ENCODE measurements at places on chromosomes 1 and 21. TPM values are rescaled to one million over a fixed set of nuclear protein-coding genes. Genes with fewer than 3 reads are reported as not detected.

DNA sequence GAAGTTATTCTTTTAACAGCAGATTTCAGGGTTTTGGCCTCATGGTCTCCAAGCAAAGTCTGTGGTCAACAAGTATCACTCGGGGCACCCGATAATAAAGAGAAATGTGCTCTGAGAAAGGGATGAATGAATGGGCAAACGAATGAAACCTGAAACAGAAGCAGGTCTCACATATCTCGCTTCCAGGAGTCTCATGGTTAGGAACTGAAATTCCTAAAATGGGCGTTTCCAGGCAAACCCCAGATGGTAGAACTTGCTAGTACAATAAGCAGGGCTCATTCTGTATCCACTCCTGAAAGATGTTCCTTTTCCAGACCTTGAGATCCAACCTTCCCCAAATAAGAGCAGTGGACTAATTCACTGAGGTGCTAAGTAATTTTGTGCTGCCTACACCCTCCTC lies 87.2 kb downstream of the LAMC2 start:
- H3K27me3 ChIP-seq = no peaks in the 10 kb centered on the region
- H3K27ac ChIP-seq = peak overlapping the region; percentile 96

The MAST2 gene
- total RNA-seq = 19.1 TPM

GRCh38 chr1:168170564-168171508 lies 7.9 kb upstream of the TIPRL start:
- no peaks in the 10 kb centered on the region for H3K27me3 ChIP-seq
- H3K4me1 ChIP-seq = no peaks in the 10 kb centered on the region
- no peaks in the 10 kb centered on the region for H3K36me3 ChIP-seq
- H3K4me3 ChIP-seq = no peak overlapping the region
- H3K27ac ChIP-seq = no peak overlapping the region

DNA sequence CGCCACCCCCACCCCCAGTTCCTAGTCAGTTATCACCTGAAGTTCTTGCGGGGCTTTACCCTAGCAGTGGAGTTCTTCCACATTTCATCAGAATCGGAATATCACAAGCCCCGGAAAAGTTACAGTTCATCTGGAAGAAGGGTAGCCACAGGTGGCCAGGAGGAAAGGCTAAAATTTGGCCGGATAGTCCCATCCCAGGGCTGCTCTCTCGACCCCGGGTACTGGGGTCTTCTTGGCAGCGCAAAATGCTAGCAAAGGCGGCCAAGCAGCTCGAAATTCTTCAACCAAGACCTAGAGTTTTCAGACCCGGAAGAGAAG lies 7.9 kb downstream of the HLX start:
- peaks cover 6% of the 10 kb centered on the region for H3K4me1 ChIP-seq
- H3K27ac ChIP-seq = no peak overlapping the region
- peaks cover 9% of the 10 kb centered on the region for H3K27me3 ChIP-seq
- H3K4me3 ChIP-seq = peak overlapping the region; percentile 39
- peaks cover 35% of the 10 kb centered on the region for H3K36me3 ChIP-seq
- no peak for DNase-seq

GRCh38 chr1:239545466-239545865 lies 159.1 kb downstream of the CHRM3 start:
- no peak overlapping the region for H3K27ac ChIP-seq
- no peaks in the 10 kb centered on the region for H3K36me3 ChIP-seq
- no peak for DNase-seq
- no peak overlapping the region for H3K4me3 ChIP-seq
- H3K4me1 ChIP-seq = no peaks in the 10 kb centered on the region
- H3K27me3 ChIP-seq = no peaks in the 10 kb centered on the region

GRCh38 chr1:248417854-248418253 lies 15.0 kb downstream of the OR2T1 start:
- no peaks in the 10 kb centered on the region for H3K4me1 ChIP-seq
- no peak for DNase-seq
- no peak overlapping the region for H3K27ac ChIP-seq
- no peaks in the 10 kb centered on the region for H3K36me3 ChIP-seq
- no peak overlapping the region for H3K4me3 ChIP-seq

DNA sequence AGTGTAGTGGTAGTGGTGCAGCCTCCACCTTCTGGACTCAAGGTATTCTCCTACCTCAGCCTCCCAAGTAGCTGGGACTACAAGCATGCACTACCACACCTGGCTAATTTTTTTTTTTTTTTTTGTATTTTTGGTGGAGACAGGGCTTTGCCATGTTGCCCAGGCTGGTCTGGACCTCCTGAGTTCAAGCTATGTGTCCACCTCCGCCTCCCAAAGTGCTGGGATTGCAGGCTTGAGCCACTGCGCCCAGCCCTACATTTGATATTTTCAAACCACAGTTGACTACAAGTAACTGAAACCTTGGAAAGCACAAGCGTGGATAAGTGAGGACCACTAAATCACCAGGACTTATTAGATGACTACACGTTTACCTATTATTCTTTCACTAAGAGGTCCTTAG lies 10.0 kb upstream of the PDPN start:
- H3K27ac ChIP-seq = no peak overlapping the region
- no peaks in the 10 kb centered on the region for H3K36me3 ChIP-seq
- H3K4me3 ChIP-seq = no peak overlapping the region
- no peaks in the 10 kb centered on the region for H3K4me1 ChIP-seq
- H3K27me3 ChIP-seq = peaks cover 10% of the 10 kb centered on the region
- no peak for DNase-seq

GRCh38 chr1:16204634-16205333 lies 7.7 kb downstream of the ARHGEF19 start:
- H3K36me3 ChIP-seq = no peaks in the 10 kb centered on the region
- no peak overlapping the region for H3K4me3 ChIP-seq
- no peak overlapping the region for H3K27ac ChIP-seq

GRCh38 chr1:32201011-32201855 lies 838 bp downstream of the CCDC28B start:
- H3K27ac ChIP-seq = peak overlapping the region; percentile 96
- H3K27me3 ChIP-seq = no peaks in the 10 kb centered on the region
- peaks cover 5% of the 10 kb centered on the region for H3K36me3 ChIP-seq
- H3K4me3 ChIP-seq = peak overlapping the region; percentile 83
- peaks cover 27% of the 10 kb centered on the region for H3K4me1 ChIP-seq
- peak; percentile 85 for DNase-seq

GRCh38 chr1:156666862-156667609 lies 10.2 kb downstream of the NES start:
- peaks cover 29% of the 10 kb centered on the region for H3K4me1 ChIP-seq
- H3K27me3 ChIP-seq = no peaks in the 10 kb centered on the region
- H3K27ac ChIP-seq = no peak overlapping the region
- no peaks in the 10 kb centered on the region for H3K36me3 ChIP-seq
- DNase-seq = peak; percentile 24

DNA sequence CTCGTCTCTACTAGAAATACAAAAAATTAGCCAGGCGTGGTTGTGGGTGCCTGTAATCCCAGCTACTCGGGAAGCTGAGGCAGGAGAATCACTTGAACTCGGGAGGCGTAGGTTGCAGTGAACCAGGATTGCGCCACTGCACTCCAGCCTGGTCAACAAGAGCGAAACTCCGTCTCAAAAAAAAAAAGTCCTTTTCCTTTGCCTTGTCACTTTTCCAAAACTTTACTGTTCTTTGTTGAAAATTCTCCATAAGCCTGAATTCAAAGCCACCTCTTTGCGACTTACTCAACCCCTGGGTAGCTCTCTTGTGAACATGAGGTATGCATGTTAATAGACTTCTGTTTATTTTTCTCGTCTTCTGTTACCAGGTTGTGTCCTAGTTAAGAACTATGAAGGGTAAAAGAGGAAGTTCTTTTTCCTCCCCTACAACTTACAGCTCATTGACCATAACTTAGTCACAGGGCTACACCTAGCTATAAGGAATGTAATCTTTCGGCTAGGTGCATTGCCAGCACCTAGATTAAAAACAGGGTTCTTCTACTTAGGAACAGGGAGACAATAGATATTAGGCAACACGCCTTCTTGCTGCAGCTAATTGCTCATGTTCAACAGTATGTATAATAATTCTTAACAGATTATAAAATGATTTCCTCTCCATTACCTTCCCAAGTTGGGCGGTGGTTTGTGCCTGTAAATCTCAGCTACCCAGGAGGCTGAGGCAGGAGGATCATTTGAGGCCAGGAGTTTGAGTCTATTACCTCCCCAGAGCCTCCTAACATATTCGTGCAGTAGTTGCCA lies 40.9 kb downstream of the PTAFR start:
- H3K4me1 ChIP-seq = peaks cover 9% of the 10 kb centered on the region
- no peak for DNase-seq
- H3K27me3 ChIP-seq = no peaks in the 10 kb centered on the region
- no peak overlapping the region for H3K27ac ChIP-seq

The LCE3E gene
- total RNA-seq = not detected

The NPL gene
- total RNA-seq = 5.0 TPM

- no peak overlapping the region for H3K4me3 ChIP-seq
- no peaks in the 10 kb centered on the region for H3K36me3 ChIP-seq
- DNase-seq = no peak
- H3K4me1 ChIP-seq = no peaks in the 10 kb centered on the region
- H3K27me3 ChIP-seq = 0 out of 2 replicates have a peak, but pooled peaks cover 3% of the 10 kb centered on the region
- no peak overlapping the region for H3K27ac ChIP-seq
These were observed 127.2 kb downstream of the FAM78B start for GRCh38 chr1:166039436-166040201.

- no peak for DNase-seq
- H3K36me3 ChIP-seq = no peaks in the 10 kb centered on the region
- no peak overlapping the region for H3K27ac ChIP-seq
- H3K27me3 ChIP-seq = no peaks in the 10 kb centered on the region
- H3K4me1 ChIP-seq = no peaks in the 10 kb centered on the region
These were observed 15.1 kb downstream of the RCSD1 start for GRCh38 chr1:167645140-167645541.

- peaks cover 6% of the 10 kb centered on the region for H3K27me3 ChIP-seq
- no peaks in the 10 kb centered on the region for H3K4me1 ChIP-seq
- no peak for DNase-seq
- H3K27ac ChIP-seq = no peak overlapping the region
- no peak overlapping the region for H3K4me3 ChIP-seq
These were observed 11.5 kb downstream of the KCNA2 start for GRCh38 chr1:110594456-110595352.

DNA sequence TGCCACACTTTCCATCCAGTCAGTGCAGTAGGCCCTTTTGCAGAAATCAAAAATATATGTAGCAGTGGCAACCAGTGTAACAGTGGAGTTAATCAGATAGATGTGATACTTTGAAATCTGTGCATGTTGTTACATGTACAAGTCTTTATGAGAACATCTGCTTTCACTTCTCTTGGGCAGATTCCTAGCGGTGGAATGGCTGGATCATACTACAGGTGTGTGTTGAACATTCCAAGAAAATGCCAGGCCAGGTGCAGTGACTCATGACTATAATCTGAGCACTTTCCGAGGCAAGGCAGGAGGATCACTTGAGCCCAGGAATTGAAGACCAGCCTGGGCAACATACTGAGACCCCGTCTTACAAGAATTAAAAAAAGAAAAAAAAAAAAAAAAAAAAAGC lies 55.3 kb downstream of the GNB1 start:
- peaks cover 19% of the 10 kb centered on the region for H3K4me1 ChIP-seq
- H3K36me3 ChIP-seq = peaks cover 23% of the 10 kb centered on the region
- no peak overlapping the region for H3K27ac ChIP-seq
- H3K4me3 ChIP-seq = no peak overlapping the region

- H3K4me1 ChIP-seq = peaks cover 75% of the 10 kb centered on the region
- H3K27ac ChIP-seq = peak overlapping the region; percentile 80
- H3K36me3 ChIP-seq = no peaks in the 10 kb centered on the region
- peak; percentile 98 for DNase-seq
- H3K27me3 ChIP-seq = no peaks in the 10 kb centered on the region
These were observed 58.6 kb downstream of the DDR2 start for GRCh38 chr1:162690672-162691434.

The SPRR4 gene
- total RNA-seq = not detected

DNA sequence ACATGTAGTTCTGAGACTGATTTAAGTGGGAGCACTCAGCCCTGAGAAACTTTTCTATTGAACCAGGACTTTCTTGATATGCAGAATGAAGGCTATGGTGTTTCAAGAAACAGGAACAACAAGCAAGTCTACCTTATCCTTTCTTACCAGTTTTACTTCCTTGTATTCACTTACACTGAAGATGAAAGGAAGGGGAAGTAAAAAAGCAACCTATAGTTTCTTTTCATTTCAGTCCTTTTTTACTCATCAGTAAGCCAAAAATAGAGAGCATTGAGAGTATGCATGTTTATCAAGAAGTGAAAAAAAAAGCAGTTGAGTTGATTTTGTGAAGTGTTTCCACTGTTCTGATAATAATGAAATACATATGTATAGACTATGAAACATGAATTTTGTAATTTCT lies 1010.3 kb downstream of the AMY1C start:
- H3K36me3 ChIP-seq = no peaks in the 10 kb centered on the region
- H3K27ac ChIP-seq = no peak overlapping the region
- H3K27me3 ChIP-seq = no peaks in the 10 kb centered on the region
- no peak overlapping the region for H3K4me3 ChIP-seq
- DNase-seq = no peak
- H3K4me1 ChIP-seq = no peaks in the 10 kb centered on the region

DNA sequence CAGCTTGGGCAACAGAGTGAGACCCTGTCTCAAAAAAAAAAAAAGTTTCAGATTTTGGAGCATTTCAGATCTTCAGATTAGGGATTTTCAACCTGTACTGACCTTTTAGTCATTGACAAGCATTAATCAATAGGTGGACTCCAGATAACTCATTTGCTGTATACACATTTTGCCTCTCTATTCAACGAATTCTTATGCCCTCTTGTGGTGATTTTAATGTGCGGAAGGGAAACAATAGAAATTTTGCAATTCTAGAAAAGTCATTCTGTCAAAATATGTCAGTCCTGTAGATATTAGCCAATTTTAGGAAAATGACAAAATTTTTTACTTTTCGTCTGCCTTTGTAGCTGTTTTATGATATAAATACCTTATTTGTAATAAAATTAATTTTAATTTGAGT lies 11.6 kb upstream of the OR2G2 start:
- H3K4me3 ChIP-seq = no peak overlapping the region
- peak; percentile 26 for DNase-seq
- H3K4me1 ChIP-seq = no peaks in the 10 kb centered on the region

- no peak for DNase-seq
- H3K36me3 ChIP-seq = no peaks in the 10 kb centered on the region
- no peak overlapping the region for H3K27ac ChIP-seq
- no peaks in the 10 kb centered on the region for H3K27me3 ChIP-seq
- peaks cover 32% of the 10 kb centered on the region for H3K4me1 ChIP-seq
These were observed 3.1 kb upstream of the ZNF697 start for GRCh38 chr1:119651133-119651532.

DNA sequence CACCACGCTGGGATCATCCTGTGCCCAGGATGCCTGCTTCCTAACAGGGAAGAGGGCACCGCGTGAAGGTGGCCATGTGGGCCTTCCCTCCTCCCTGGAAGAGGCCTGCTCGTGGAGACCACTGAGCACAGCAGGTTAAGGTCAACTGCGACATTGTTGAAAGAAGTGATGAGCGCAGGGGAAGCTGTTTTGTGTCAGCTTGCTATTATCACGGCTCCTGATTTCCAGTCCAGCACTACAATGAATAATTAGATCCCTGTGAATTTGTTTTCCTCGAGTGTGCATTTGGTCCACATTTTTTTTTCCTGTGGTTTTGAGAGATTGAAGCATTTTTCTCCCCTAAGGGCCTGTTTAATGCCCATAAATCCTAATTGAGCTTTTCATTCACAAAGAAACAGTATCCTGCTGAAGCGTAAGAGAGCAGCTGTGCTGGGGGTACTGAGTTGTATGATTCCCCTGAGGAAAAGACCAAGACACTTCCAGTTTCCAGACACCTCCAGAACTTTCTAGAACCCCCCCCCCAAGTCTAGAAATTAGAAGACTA lies 204.9 kb downstream of the KCNJ6 start:
- no peaks in the 10 kb centered on the region for H3K36me3 ChIP-seq
- H3K27me3 ChIP-seq = no peaks in the 10 kb centered on the region
- DNase-seq = no peak
- H3K27ac ChIP-seq = no peak overlapping the region
- H3K4me1 ChIP-seq = no peaks in the 10 kb centered on the region
- no peak overlapping the region for H3K4me3 ChIP-seq

Data from GM23248 (cell line).